Neural crest cell (in vitro differentiated cells): ENCODE measurements at places on chromosomes 12 and 14.
A peak's percentile ranks its signal among the peaks of the same experiment; 100 is the strongest.

DNA sequence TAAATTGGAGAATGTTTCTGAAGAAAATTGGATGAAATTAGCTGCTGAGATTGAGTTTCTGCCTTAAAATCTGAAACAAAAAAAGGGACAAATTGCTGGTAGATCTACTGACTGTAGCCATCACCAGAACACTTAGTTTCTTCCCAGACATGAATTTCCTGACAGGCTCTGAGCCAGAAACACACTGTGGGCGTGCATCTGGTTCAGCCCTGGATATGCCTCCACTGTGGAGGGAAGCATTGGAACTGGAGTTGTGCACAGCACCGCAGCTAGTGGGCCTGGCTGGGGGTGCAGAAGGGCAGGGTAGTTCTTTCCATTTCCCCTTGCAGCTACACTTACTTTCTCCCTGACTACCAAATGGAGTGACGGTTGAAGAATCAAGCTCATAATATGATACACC lies 31.2 kb downstream of the CREBL2 start:
- H3K27ac ChIP-seq, result no peak overlapping the region
- DNase-seq, result no peak
- no peaks in the 10 kb centered on the region for H3K4me1 ChIP-seq
- no peak overlapping the region for H3K4me3 ChIP-seq

DNA sequence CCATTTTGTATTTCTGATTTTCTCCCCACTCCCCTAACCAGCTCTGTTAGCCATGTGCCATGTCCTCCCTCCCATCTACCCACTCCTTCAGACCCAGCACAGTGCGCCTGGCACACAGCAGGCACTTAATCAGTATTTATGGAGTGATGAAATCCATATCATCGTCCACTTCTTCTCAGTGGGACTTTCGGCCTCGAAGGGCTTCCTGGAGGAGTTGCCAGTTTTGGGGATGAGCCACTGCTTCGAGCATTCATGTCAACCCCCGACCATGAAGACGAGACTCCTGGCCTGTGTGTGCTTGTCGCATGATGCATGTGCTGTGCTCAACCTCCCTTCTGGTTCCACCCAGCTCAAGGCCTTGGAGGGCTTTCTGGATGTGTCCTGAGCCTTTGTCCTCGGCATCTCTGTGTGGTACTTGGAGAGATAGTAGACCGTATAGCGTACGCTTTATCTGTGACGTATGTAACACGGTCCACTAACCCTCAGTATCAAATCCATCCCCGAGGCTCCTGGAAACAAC lies 119.5 kb upstream of the RTL1 start:
- DNase-seq, result no peak
- H3K4me1 ChIP-seq, result no peaks in the 10 kb centered on the region
- H3K27ac ChIP-seq, result no peak overlapping the region
- no peaks in the 10 kb centered on the region for H3K27me3 ChIP-seq

GRCh38 chr12:25585021-25585523 lies 32.0 kb upstream of the LMNTD1 start:
- no peak overlapping the region for H3K27ac ChIP-seq
- no peak for DNase-seq
- no peak overlapping the region for H3K4me3 ChIP-seq

DNA sequence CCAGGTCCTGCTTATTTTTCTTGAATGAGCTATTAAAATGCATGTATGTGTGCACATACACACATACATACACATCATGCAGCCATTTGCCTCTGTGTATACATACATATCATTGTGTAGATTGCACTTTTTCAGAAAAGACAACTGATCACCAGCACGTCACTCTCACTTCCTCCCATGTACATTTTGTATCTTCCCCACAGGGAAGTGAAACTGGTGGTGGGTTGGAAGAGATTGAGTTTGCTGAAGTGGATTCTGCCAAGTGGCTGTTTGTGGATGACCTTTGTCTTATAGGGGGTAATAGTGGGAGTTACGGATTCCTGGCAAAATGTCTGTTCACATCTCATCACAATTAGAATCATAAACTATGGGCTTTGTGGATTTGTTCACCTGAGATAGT lies 448.6 kb downstream of the RAD51B start:
- no peak for DNase-seq
- H3K4me1 ChIP-seq, result peaks cover 38% of the 10 kb centered on the region
- H3K27me3 ChIP-seq, result no peaks in the 10 kb centered on the region
- H3K27ac ChIP-seq, result no peak overlapping the region
- no peak overlapping the region for H3K4me3 ChIP-seq
- no peaks in the 10 kb centered on the region for H3K36me3 ChIP-seq

DNA sequence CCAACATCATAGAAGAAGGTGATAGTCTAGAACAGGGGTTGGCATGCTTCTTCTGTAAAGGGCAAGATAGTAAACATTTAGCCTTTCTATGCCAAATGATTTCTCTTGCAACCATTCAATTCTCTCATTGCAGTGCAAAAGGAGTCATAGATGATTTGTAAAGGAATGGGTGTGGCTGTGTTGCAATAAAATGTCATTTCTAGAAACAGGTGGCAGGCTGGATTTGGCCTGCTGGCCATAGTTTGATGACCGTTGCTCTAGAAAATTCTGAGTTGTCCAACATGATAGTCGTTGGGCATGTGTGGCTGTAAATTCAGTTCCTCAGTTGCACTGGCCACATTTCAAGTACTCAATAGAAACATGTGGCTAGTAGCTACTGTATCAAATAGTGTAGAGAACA lies 21.7 kb downstream of the SMCO2 start:
- peaks cover 11% of the 10 kb centered on the region for H3K4me1 ChIP-seq
- H3K4me3 ChIP-seq, result no peak overlapping the region
- no peak for DNase-seq
- no peaks in the 10 kb centered on the region for H3K36me3 ChIP-seq

DNA sequence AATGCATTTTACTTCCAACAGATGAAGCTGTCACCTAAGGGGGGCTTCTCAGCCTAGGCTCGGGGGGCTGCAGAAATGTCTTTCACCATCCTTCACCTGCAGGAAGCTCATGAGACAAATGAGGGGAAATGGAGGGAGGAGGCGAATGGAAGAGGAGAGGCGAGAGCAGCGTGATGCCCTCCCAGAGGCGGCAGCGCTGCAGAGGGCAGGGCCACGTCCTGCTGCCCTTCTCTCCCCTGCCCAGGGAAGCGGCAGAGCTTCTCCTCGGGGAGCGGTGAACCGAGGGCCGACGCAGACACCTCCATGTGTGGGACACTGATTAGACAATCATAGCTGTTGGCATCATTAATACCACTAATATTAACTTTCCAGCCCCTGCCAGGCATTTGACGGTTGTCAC lies 78.3 kb downstream of the SERPINA3 start:
- H3K36me3 ChIP-seq, result no peaks in the 10 kb centered on the region
- H3K27ac ChIP-seq, result no peak overlapping the region

DNA sequence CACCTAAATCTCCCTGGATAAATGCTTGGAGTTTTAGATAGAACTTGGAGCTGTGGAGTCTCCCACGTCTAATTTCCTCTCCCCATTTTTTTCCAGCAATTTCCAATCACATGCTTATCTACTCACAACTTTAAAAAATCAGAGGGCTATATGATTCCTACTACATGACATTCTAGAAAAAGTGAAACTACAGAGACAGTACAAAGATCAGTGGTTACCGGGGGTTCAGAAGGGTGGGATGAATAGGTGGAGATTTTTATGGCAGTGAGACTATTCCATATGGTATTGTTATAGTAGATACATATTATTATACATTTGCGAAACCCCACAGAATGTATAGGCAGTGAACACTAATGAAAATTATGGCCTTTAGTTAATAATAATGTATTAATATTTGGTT lies 35.5 kb downstream of the ATF7 start:
- peaks cover 23% of the 10 kb centered on the region for H3K4me1 ChIP-seq
- H3K27me3 ChIP-seq, result no peaks in the 10 kb centered on the region
- H3K27ac ChIP-seq, result no peak overlapping the region
- H3K36me3 ChIP-seq, result peaks cover 2% of the 10 kb centered on the region

DNA sequence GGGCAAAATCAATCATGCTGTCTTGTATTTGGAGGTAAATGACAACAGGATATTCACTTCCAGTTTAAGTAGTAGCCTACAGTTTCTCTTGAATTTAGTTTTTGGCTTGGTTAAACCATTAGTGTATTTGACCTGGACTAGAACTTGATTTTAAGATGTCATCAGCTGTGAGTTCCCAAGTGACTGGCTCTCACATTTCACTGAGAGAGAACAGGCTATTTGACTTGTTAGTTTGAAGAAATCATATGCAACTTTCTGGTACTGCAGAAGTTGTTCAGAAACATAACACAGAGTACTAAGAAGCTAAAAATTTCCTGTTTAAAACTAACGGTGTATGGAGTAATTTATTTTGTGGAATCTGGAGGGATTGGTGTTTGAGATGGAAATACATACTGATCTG lies 22.3 kb downstream of the MNAT1 start:
- H3K27me3 ChIP-seq, result no peaks in the 10 kb centered on the region
- DNase-seq, result no peak
- H3K27ac ChIP-seq, result no peak overlapping the region
- no peaks in the 10 kb centered on the region for H3K36me3 ChIP-seq
- no peak overlapping the region for H3K4me3 ChIP-seq
- H3K4me1 ChIP-seq, result peaks cover 4% of the 10 kb centered on the region

- no peak overlapping the region for H3K4me3 ChIP-seq
- H3K27ac ChIP-seq, result no peak overlapping the region
- no peaks in the 10 kb centered on the region for H3K4me1 ChIP-seq
Measured at GRCh38 chr12:47442310-47442709, 263.5 kb downstream of the RPAP3 start.

- H3K4me3 ChIP-seq, result peak overlapping the region; percentile 89
- H3K4me1 ChIP-seq, result peaks cover 80% of the 10 kb centered on the region
- no peaks in the 10 kb centered on the region for H3K27me3 ChIP-seq
Measured at GRCh38 chr14:77033622-77034589, 5.4 kb upstream of the IRF2BPL start.

GRCh38 chr14:55253276-55253675 lies 17.9 kb upstream of the FBXO34 start:
- no peak overlapping the region for H3K4me3 ChIP-seq
- no peak overlapping the region for H3K27ac ChIP-seq
- H3K4me1 ChIP-seq, result no peaks in the 10 kb centered on the region
- peaks cover 21% of the 10 kb centered on the region for H3K27me3 ChIP-seq

DNA sequence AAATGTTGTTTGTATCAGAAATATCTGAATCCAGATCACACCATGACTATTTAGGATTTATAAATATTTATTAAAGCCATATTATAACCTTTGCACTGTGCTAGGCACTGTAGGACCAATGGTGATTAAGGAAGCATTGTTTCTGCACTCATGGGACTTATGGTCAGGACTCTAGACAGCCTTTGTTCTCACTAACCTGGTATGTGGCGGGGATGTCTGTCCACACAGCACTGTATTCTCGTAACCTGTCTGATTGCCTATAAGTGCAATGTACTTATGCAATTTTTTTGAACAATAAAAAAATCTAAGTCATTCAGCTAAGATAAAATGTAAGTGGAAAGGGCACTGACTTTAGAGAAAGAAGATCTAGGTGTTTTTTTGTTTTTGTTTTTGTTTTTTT lies 6.7 kb upstream of the SSPN start:
- no peak for DNase-seq
- H3K36me3 ChIP-seq, result no peaks in the 10 kb centered on the region

- no peak for DNase-seq
- H3K36me3 ChIP-seq, result no peaks in the 10 kb centered on the region
Measured at GRCh38 chr12:48968467-48968866, 3.1 kb downstream of the WNT10B start.

DNA sequence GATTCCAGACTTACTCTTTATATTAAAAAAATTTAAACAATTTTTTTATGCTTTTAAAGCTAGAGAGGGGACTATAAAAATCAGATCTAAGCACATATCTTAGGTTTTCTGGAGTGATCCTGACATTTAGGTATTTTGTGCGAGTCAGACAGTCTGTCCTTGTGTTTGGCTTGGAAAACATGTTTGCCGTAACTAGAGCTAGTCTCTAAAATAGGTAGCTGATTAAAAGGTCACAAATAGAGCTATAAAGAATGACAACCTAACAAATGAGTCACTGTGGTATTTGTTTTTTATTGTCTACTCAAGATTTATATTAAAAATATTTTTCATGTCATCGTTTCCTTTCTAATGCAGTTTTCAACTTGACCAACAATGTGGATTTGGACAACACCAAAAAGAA lies 73.4 kb downstream of the MNAT1 start:
- DNase-seq, result no peak
- no peaks in the 10 kb centered on the region for H3K4me1 ChIP-seq
- no peak overlapping the region for H3K4me3 ChIP-seq
- H3K27me3 ChIP-seq, result no peaks in the 10 kb centered on the region
- H3K27ac ChIP-seq, result no peak overlapping the region
- H3K36me3 ChIP-seq, result peaks cover 10% of the 10 kb centered on the region

- H3K4me1 ChIP-seq, result no peaks in the 10 kb centered on the region
- no peak overlapping the region for H3K27ac ChIP-seq
- no peaks in the 10 kb centered on the region for H3K36me3 ChIP-seq
- no peak overlapping the region for H3K4me3 ChIP-seq
- DNase-seq, result no peak
- peaks cover 3% of the 10 kb centered on the region for H3K27me3 ChIP-seq
Measured at GRCh38 chr14:105051182-105052109, 13.8 kb downstream of the GPR132 start.

GRCh38 chr12:67107235-67107634 lies 161.9 kb upstream of the CAND1 start:
- DNase-seq, result no peak
- no peak overlapping the region for H3K4me3 ChIP-seq
- no peak overlapping the region for H3K27ac ChIP-seq
- H3K36me3 ChIP-seq, result peaks cover 11% of the 10 kb centered on the region
- H3K27me3 ChIP-seq, result peaks cover 6% of the 10 kb centered on the region

GRCh38 chr14:100415226-100415625 lies 92.1 kb downstream of the SLC25A47 start:
- no peaks in the 10 kb centered on the region for H3K27me3 ChIP-seq
- no peaks in the 10 kb centered on the region for H3K36me3 ChIP-seq
- DNase-seq, result no peak
- H3K27ac ChIP-seq, result no peak overlapping the region
- peaks cover 23% of the 10 kb centered on the region for H3K4me1 ChIP-seq

- H3K4me1 ChIP-seq, result peaks cover 4% of the 10 kb centered on the region
- no peaks in the 10 kb centered on the region for H3K36me3 ChIP-seq
- no peak overlapping the region for H3K27ac ChIP-seq
- no peak for DNase-seq
- no peaks in the 10 kb centered on the region for H3K27me3 ChIP-seq
- H3K4me3 ChIP-seq, result no peak overlapping the region
Measured at GRCh38 chr14:53596853-53597525, 359.6 kb downstream of the BMP4 start.

- H3K4me3 ChIP-seq, result no peak overlapping the region
- no peak overlapping the region for H3K27ac ChIP-seq
- no peak for DNase-seq
- H3K4me1 ChIP-seq, result peaks cover 4% of the 10 kb centered on the region
- no peaks in the 10 kb centered on the region for H3K36me3 ChIP-seq
Measured at GRCh38 chr14:69531135-69531534, 43.5 kb downstream of the CCDC177 start.

- DNase-seq, result no peak
- peaks cover 8% of the 10 kb centered on the region for H3K36me3 ChIP-seq
- no peaks in the 10 kb centered on the region for H3K4me1 ChIP-seq
- H3K4me3 ChIP-seq, result no peak overlapping the region
Measured at GRCh38 chr12:132754160-132754932, 7.3 kb downstream of the ANKLE2 start.
